Pancreas (tissue), 10 donors: ENCODE measurements at places on chromosomes 11 and 22. TPM values are rescaled to one million over a fixed set of nuclear protein-coding genes. Genes with fewer than 3 reads are reported as not detected.
A peak's percentile ranks its signal among the peaks of the same experiment; 100 is the strongest.

DNA sequence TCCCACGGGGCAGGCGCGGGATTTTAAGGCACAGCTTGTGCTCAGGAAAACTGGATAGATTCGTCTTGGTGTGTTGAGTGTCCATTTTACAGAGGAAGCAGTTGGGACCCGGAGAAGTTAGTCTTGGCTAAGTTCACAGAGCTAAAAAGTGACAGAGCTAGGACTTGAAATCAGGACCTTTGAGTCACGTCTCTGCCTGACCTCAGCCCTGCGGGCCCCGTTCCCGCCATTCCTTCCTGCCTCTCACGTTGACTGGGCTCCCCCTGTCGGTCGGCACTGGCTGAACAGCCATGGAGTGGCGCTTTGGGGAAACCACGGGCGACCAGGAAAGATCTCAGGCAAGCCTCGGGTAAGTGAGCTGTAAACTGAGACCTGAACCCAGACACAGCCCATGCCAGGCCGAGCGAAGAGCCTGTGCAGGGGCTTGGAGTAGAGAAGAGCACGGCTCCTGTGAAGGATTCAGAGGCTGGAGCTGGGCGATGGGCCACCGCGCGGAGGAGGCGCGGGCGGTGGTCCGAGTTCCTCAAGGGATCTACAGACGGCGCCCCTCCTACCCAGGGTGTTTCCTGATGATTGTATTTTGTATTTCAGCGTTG lies 54.1 kb downstream of the WNT11 start:
- H3K4me3 ChIP-seq = peak overlapping the region; percentile 16
- H3K36me3 ChIP-seq = no peaks in the 10 kb centered on the region
- H3K27me3 ChIP-seq = no peaks in the 10 kb centered on the region
- peak; percentile 90 for DNase-seq

- DNase-seq = no peak
- no peak overlapping the region for H3K27ac ChIP-seq
- H3K27me3 ChIP-seq = no peaks in the 10 kb centered on the region
- H3K4me3 ChIP-seq = no peak overlapping the region
- no peaks in the 10 kb centered on the region for H3K4me1 ChIP-seq
These were observed 18.4 kb upstream of the OSBPL5 start for GRCh38 chr11:3183523-3183922.

Gene DDX25
- total RNA-seq = 0.42 TPM

Gene TRIM64C
- not detected for total RNA-seq

Gene MMP27
- total RNA-seq = not detected
